ENCODE measurements at places on chromosomes 6 and 20. TPM values are rescaled to one million over a fixed set of nuclear protein-coding genes. Genes with fewer than 3 reads are reported as not detected.

The INSM1 gene
- total RNA-seq: not detected

The TP53TG5 gene
- total RNA-seq: not detected

The KIF25 gene
- not detected for total RNA-seq

The PACSIN1 gene
- total RNA-seq: not detected

The GCNT2 gene
- total RNA-seq: 1.4 TPM

The ITPA gene
- total RNA-seq: 57.6 TPM

The PLEKHG1 gene
- total RNA-seq: 0.84 TPM

The PRSS16 gene
- total RNA-seq: 12.2 TPM
